ENCODE measurements at places on chromosomes 13 and 19. TPM values are rescaled to one million over a fixed set of nuclear protein-coding genes. Genes with fewer than 3 reads are reported as not detected.

DNA sequence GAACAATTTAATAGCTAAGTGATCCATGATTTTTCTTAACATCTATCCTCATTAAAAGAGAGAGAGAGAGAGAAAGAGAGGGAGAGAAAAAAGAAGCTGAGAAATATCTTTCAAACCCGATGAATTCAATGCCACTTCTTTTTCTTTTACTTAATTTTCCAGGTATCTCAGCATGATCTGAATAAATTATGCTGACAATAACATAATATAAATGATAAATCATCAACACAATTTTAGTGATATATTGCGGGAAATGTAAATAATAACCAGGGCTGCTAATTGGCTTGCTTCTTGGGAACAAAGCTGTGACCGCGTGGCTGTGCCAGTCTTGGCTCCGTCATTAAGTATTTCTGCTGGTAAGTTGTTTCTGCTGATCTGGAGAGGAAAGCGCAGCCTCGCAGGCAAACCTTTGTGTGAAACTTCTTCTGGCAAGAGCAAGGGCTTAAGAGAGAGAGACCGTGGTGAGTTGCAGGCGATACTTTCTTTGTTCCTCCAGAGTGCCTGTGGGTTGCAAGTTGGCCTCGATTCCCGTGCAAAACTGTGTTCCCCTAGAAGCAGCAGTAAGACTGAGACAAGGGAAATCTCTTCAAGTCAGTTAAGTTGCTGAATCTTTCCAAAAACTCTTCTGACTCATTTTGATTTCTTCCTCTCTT lies 489.1 kb upstream of the TSHZ3 start:
- H3K27ac ChIP-seq: no peak overlapping the region
- no peaks in the 10 kb centered on the region for H3K4me1 ChIP-seq
- no peak overlapping the region for H3K4me3 ChIP-seq
- no peaks in the 10 kb centered on the region for H3K27me3 ChIP-seq

- H3K4me3 ChIP-seq: no peak overlapping the region
- no peaks in the 10 kb centered on the region for H3K4me1 ChIP-seq
- H3K27me3 ChIP-seq: no peaks in the 10 kb centered on the region
- H3K36me3 ChIP-seq: peaks cover 4% of the 10 kb centered on the region
- no peak overlapping the region for H3K27ac ChIP-seq
Observed at GRCh38 chr13:21242236-21242635, 65.8 kb downstream of the MRPL57 start.

DNA sequence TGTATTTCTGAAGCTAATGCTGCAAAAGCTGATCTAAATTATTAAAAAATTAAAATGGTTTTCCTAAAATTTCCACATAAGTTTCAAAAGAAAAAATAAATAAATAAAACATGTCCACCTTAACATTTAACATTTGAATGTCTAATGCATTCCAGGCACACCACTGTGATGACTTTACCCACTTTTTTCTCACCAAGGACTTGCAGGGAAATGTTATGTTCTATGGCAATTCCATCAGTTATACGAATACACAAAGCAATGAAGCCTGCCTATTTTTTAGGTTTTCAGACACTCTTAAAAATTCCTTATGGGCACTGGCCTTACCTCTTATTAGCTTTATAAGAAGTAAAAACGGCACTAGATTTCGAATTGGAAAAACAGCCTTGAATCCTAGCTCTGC lies 10.2 kb downstream of the TSC22D1 start:
- peaks cover 13% of the 10 kb centered on the region for H3K36me3 ChIP-seq
- H3K4me3 ChIP-seq: no peak overlapping the region
- no peak overlapping the region for H3K27ac ChIP-seq
- DNase-seq: no peak
- peaks cover 6% of the 10 kb centered on the region for H3K4me1 ChIP-seq
- no peaks in the 10 kb centered on the region for H3K27me3 ChIP-seq

DNA sequence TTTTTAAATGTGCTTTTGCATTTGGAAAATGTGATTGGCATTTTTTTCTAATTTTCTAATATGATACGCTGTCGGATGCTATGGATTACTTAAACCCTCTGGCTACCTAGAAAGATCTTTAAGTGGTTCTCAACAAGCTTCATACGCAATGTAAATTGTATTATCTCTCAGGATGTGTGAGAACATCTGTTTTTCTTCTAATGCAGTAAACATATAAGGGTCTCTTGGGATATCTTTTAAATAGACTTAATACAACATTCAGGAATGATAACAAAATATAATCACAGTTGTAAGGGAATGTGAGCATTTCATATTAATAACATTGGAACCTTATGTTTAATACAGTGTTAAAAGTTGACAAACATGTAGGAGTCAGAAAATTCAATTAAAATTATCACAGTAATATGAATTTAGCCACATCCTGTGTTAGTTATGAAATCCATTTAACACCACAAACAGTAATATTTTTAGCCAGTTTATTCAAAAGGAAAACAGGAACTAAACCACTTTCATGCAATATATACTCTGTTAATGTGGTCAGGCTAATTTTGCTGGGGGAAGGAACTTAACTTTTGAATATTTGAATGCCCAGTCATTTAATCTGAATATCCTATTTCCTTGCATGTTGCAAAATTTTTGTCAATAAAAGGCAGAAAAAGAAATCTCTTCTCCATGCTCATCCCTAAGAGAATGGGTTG lies 15.0 kb upstream of the ALOX5AP start:
- no peaks in the 10 kb centered on the region for H3K4me1 ChIP-seq
- H3K27me3 ChIP-seq: no peaks in the 10 kb centered on the region
- DNase-seq: no peak
- H3K27ac ChIP-seq: no peak overlapping the region

DNA sequence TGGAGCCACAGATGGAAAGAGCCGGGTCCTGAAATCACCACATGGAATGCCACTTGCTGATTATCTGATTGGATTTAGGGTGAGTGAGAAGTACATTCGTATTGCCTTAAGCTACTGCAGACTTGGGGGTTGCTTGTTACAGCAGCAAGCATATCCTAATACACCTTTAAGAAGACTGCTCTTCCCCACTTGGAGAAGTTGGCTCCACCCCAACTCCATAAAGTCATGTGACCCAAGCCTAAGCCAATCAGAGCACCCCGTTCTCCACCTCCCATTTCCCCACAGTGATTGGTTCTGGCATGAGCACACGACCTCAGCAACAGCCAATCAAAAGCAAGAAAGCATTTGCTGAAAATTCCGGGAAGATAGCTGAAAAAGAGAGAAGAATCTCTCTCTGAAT lies 23.1 kb downstream of the CACNA1A start:
- no peak overlapping the region for H3K4me3 ChIP-seq
- no peak overlapping the region for H3K27ac ChIP-seq
- no peaks in the 10 kb centered on the region for H3K4me1 ChIP-seq
- peaks cover 7% of the 10 kb centered on the region for H3K36me3 ChIP-seq
- no peak for DNase-seq

ACP5 gene
- 2.3 TPM for total RNA-seq

BRCA2 gene
- total RNA-seq: 16.8 TPM

CFD gene
- total RNA-seq: 1.9 TPM

- H3K36me3 ChIP-seq: peaks cover 12% of the 10 kb centered on the region
- H3K27ac ChIP-seq: no peak overlapping the region
- H3K27me3 ChIP-seq: no peaks in the 10 kb centered on the region
- H3K4me3 ChIP-seq: no peak overlapping the region
- peaks cover 6% of the 10 kb centered on the region for H3K4me1 ChIP-seq
Observed at GRCh38 chr19:40633207-40633606, 32.0 kb downstream of the LTBP4 start.

GRCh38 chr19:45526143-45526542 lies 18.9 kb downstream of the VASP start:
- no peak overlapping the region for H3K27ac ChIP-seq
- peaks cover 3% of the 10 kb centered on the region for H3K27me3 ChIP-seq
- H3K36me3 ChIP-seq: peaks cover 55% of the 10 kb centered on the region
- H3K4me1 ChIP-seq: no peaks in the 10 kb centered on the region

FCER2 gene
- not detected for total RNA-seq

- H3K4me1 ChIP-seq: no peaks in the 10 kb centered on the region
- H3K4me3 ChIP-seq: no peak overlapping the region
- H3K36me3 ChIP-seq: peaks cover 33% of the 10 kb centered on the region
- DNase-seq: no peak
- H3K27me3 ChIP-seq: no peaks in the 10 kb centered on the region
Observed at GRCh38 chr13:45015300-45015699, 26.0 kb downstream of the GPALPP1 start.

- H3K27me3 ChIP-seq: no peaks in the 10 kb centered on the region
- H3K4me3 ChIP-seq: no peak overlapping the region
- no peak overlapping the region for H3K27ac ChIP-seq
- no peak for DNase-seq
Observed at GRCh38 chr19:5713228-5713627, 6.7 kb downstream of the LONP1 start.

PRR19 gene
- total RNA-seq: 2.9 TPM

- H3K36me3 ChIP-seq: peaks cover 33% of the 10 kb centered on the region
- peak; percentile 74 for DNase-seq
- no peaks in the 10 kb centered on the region for H3K27me3 ChIP-seq
- no peak overlapping the region for H3K27ac ChIP-seq
- H3K4me3 ChIP-seq: peak overlapping the region; percentile 82
Observed at GRCh38 chr19:48635263-48635965, 1.8 kb downstream of the DBP start.

DNA sequence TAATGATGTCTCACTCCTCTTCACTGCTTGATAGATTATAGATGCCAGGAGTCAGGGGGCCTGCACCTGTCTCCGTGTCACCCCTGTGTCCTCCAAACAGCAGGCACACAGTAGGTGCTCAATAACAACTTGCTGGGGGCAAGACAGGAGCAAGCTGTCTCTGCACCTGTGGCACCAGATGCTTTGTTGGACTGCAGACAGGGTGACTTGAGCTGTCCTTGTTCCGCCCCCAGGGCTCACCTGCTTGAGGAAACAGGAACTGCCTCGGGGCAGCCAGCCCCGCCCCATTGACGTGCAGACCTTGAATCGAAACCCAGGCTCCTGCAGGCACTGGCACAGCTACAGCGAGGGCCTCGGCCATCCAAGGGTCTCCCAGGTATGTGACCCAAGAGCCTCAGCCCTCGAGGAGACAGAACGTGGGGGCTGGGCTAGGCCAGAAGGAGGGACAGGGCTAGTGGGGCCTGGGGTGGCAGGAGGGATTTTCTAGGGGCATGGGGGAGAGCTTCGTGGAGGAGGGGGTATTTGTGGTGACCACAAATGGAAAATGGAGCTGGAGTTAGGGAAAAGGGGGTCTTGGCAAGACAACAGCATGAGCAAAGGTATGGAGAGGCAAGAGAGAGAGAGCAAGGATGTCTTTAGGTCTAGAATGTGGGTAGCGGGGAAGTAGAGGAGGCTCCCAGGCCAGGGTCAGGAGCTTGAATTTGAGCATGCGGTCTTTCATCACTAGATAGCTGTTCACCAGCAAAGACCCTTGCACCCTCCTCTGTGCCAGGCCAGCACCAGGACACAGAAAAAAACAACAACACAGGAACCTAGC lies at the start of gene HSH2D:
TSS of gene HSH2D (plus strand) at position 287 of the 817 bp plus-strand sequence. CDS start 5,066 bp downstream, outside the sequence.
- peak; percentile 93 for DNase-seq
- H3K4me3 ChIP-seq: peak within 1 kb of the TSS; percentile 45
- no peaks in the 10 kb centered on the region for H3K36me3 ChIP-seq
- no peaks in the 10 kb centered on the region for H3K27me3 ChIP-seq

DNA sequence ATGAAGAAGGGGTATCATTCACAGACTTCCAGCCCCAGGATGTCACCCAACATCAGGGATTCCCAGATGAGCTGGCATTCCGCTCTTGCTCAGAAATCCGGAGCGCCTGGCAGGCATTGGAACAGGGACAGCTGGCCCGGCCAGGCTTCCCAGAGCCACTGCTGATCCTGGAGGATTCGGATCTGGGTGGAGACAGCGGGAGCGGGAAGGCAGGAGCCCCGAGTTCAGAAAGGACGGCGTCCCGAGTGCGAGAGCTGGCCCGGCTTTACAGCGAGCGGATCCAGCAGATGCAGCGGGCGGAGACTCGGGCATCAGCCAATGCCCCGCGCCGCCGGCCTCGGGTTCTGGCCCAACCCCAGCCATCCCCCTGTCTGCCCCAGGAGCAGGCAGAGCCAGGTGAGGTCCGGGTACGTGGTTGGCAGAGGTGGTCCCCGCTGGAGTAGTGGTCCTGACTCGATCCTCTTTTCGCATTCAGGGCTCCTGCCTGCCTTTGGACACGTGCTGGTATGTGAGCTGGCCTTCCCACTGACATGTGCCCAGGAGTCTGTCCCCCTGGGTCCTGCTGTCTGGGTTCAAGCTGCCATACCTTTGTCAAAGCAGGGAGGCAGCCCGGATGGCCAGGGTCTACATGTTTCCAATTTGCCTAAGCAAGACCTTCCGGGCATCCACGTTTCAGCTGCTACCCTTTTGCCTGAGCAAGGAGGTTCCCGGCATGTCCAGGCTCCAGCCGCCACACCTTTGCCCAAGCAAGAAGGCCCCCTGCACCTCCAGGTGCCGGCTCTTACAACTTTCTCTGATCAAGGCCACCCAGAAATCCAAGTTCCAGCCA lies 11.0 kb downstream of the PLEKHG2 start:
- no peak overlapping the region for H3K4me3 ChIP-seq
- no peak for DNase-seq
- H3K27ac ChIP-seq: no peak overlapping the region
- H3K27me3 ChIP-seq: no peaks in the 10 kb centered on the region

LRFN3 gene
- 18.4 TPM for total RNA-seq

PEAK3 gene
- total RNA-seq: not detected

ZNF723 gene
- total RNA-seq: not detected

DNA sequence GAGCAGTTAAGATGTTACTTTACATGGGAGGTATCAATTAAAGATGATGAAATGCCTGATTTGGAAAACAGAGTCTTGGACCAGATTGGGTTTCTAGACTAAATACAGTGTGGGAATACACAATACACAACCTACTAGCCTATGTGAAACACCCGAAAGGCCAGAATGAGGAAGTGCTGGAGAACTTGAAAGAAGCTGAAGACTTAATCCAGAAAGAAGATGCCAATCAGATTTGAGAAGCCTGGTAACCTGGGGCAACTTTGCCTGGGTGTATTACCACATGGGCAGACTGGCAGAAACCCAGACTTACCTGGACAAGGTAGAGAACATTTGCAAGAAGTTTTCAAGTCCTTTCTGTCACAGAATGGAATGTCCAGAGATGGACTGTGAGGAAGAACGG lies 43.2 kb downstream of the N4BP2L1 start:
- no peak overlapping the region for H3K27ac ChIP-seq
- no peaks in the 10 kb centered on the region for H3K4me1 ChIP-seq
- no peaks in the 10 kb centered on the region for H3K27me3 ChIP-seq
- no peak for DNase-seq

- no peak overlapping the region for H3K27ac ChIP-seq
- no peaks in the 10 kb centered on the region for H3K27me3 ChIP-seq
- no peak overlapping the region for H3K4me3 ChIP-seq
- peak; percentile 51 for DNase-seq
- peaks cover 11% of the 10 kb centered on the region for H3K36me3 ChIP-seq
Observed at GRCh38 chr19:49327878-49328544, 3.0 kb upstream of the SLC6A16 start.

GRCh38 chr13:24087605-24088225 lies 72.8 kb upstream of the SPATA13 start:
- H3K27ac ChIP-seq: no peak overlapping the region
- peaks cover 6% of the 10 kb centered on the region for H3K4me1 ChIP-seq
- H3K27me3 ChIP-seq: no peaks in the 10 kb centered on the region
- H3K4me3 ChIP-seq: no peak overlapping the region
- DNase-seq: no peak
- H3K36me3 ChIP-seq: no peaks in the 10 kb centered on the region

GRCh38 chr13:94567581-94567980 lies 28.4 kb downstream of the TGDS start:
- DNase-seq: no peak
- peaks cover 32% of the 10 kb centered on the region for H3K36me3 ChIP-seq
- H3K4me3 ChIP-seq: no peak overlapping the region
- no peaks in the 10 kb centered on the region for H3K4me1 ChIP-seq
- no peaks in the 10 kb centered on the region for H3K27me3 ChIP-seq
